Immature natural killer cell (primary cell): ENCODE measurements at places on chromosomes 1 and 21.
A peak's percentile ranks its signal among the peaks of the same experiment; 100 is the strongest.

DNA sequence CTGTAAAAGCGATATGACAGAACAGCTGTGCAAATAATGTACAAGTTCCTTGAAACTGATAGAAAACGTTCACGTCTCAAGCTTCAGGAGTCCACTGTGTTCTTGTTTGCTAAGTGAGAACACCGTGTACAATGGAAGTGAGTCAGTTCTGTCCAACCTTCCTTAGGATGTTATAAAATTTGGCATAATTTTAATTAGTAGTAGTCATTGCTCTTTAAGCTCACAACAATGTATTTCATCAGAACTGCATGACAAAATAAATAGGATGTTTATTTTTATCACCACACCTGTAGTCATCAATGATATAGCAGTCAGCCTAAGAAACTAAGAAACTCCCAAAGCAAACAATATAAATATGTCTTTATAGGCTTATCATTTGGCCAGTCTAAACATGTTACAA, 53.0 kb downstream of the RGS2 start:
- no peak for DNase-seq
- no peak overlapping the region for H3K27ac ChIP-seq
- peaks cover 2% of the 10 kb centered on the region for H3K27me3 ChIP-seq
- H3K4me3 ChIP-seq, result no peak overlapping the region
- H3K36me3 ChIP-seq, result no peaks in the 10 kb centered on the region

DNA sequence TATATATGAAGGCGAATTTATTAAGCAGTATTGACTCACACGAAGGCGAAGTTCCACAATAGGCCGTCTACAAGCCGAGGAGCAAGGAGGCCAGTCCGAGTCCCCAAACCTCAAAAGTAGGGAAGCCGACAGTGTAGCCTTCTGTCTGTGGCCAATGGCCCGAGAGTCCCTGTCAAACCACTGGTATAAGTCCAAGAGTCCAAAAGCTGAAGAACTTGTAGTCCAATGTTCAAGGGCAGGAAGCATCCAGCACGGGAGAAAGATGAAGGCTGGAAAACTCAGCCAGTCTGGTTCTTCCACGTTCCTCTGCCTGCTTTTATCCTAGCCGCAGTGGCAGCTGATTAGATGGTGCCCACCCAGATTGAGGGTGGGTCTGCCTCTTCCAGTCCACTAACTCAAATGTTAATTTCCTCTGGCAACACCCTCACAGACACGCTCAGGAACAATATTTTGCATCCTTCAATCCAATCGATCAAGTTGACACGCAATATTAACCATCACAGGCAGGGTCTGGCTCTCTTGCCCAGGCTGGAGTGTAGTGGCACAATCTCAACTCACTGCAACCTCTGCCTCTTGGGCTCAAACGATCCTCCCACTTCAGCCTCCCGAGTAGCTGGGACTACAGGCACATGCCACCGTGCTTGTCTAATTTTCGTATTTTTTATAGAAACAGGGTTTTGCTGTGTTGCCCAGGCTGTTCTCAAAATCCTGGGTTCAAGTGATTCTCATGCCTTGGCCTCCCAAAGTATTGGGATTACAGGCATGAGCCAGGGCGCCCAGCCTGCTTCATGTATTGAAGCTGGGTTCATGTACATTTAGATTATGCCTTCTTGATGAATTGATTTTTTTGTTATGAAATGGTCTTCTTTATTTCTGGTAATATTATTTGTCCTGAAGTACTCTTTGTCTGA, 85.3 kb downstream of the DHRS3 start:
- peaks cover 3% of the 10 kb centered on the region for H3K4me1 ChIP-seq
- H3K27me3 ChIP-seq, result no peaks in the 10 kb centered on the region
- no peak for DNase-seq
- peaks cover 16% of the 10 kb centered on the region for H3K36me3 ChIP-seq
- no peak overlapping the region for H3K27ac ChIP-seq
- H3K4me3 ChIP-seq, result no peak overlapping the region

DNA sequence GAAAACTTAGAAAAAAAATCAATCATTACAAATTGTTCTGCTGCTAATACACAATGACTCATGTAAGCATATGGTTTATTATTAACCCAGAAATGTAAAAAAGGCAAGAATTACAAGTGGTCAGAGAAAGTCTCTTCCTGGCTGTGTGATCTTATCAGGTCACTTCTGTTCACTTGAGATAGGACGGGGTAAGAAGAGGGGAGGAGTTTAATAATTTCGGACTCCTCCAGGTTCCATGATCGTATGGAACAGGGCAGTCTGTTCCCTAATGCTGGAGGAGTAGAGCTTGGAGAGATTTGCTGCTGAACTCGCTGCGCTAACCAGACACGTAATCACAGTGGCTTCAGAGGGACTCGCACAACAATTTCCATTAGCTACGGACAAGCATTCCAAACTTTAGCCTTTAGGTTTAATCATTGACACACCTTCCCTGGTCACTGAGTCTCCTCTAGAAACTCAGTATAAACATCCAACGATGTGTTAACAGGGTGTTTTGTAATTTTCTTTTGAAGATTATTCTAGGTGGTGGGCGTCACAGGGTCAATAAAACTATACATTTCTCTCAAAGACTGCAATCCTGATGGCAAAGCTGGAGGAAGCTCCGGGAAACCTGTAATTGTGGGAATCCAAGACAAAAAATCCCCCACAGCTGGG, 1.3 kb downstream of the CRYZ start:
- peaks cover 63% of the 10 kb centered on the region for H3K4me1 ChIP-seq
- H3K27me3 ChIP-seq, result peaks cover 10% of the 10 kb centered on the region
- peaks cover 9% of the 10 kb centered on the region for H3K36me3 ChIP-seq
- H3K27ac ChIP-seq, result peak overlapping the region; percentile 63
- H3K4me3 ChIP-seq, result peak overlapping the region; percentile 50
- DNase-seq, result no peak

GRCh38 chr1:189237008-189237407, 1240.7 kb downstream of the BRINP3 start:
- peaks cover 2% of the 10 kb centered on the region for H3K27me3 ChIP-seq
- no peaks in the 10 kb centered on the region for H3K4me1 ChIP-seq
- no peak overlapping the region for H3K4me3 ChIP-seq
- DNase-seq, result no peak
- H3K27ac ChIP-seq, result no peak overlapping the region

GRCh38 chr1:192809307-192810252, 741 bp downstream of the RGS2 start:
- H3K4me3 ChIP-seq, result peak overlapping the region; percentile 98
- DNase-seq, result peak; percentile 19
- no peaks in the 10 kb centered on the region for H3K36me3 ChIP-seq
- H3K27ac ChIP-seq, result peak overlapping the region; percentile 91
- peaks cover 30% of the 10 kb centered on the region for H3K4me1 ChIP-seq

- H3K4me1 ChIP-seq, result peaks cover 60% of the 10 kb centered on the region
- peaks cover 2% of the 10 kb centered on the region for H3K27me3 ChIP-seq
- peak overlapping the region; percentile 79 for H3K27ac ChIP-seq
- peaks cover 6% of the 10 kb centered on the region for H3K36me3 ChIP-seq
- no peak overlapping the region for H3K4me3 ChIP-seq
- no peak for DNase-seq
Observed at GRCh38 chr1:156777573-156777972, 10.2 kb downstream of the PRCC start.

DNA sequence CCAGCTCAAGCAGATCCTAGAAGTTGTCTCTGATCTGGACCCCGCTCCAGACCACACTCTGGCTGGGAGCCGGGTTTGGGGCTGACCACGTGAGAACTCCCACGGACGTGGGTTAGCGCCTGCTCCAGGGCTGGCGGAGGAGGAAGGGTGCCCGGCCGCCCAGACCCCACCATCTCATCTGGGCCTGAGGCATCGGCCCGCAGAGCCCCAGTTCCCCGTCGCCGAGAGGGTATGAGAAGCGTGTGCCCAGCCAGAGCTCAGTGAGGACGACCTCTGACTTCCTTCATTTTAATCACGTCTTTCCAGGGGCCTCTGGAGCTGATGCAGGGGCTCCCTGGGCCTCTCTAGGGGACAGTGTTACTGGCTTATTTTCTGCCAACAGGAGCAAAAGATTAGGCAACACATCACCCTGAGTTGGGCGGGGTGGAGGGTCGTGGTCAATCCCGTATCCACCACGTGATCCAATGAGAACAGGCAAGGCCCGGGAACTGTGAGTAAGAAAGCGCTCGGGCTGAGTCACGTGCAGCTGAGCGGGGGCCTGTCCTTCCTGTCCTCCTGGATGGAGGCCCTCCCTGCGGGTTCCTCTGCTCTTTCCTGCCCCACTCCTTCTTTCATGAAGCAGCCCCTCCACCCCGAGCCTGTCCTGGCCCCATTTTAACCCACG, 81.1 kb downstream of the SIK1 start:
- no peak for DNase-seq
- no peak overlapping the region for H3K4me3 ChIP-seq
- no peaks in the 10 kb centered on the region for H3K4me1 ChIP-seq

DNA sequence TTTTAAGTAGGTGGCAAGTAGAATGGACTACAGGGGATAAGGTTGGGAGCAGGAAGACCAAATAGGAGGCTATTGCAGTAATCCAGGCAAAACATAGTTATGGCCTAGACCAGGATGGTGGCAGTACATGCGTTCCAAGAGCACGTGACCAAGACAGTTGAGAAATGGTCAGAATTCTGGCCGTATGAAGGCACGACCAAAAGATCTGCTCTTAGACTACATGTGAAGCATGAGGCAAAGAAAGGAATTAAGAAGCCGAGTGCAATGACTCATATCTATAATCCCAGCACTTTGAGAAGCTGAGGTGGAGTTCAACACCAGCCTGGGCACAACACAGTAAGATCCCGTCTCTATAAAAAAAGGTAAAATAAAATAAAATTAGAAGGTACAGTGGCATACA, 71.3 kb downstream of the LUZP1 start:
- no peak for DNase-seq
- H3K36me3 ChIP-seq, result peaks cover 16% of the 10 kb centered on the region
- no peaks in the 10 kb centered on the region for H3K27me3 ChIP-seq
- no peak overlapping the region for H3K4me3 ChIP-seq

- DNase-seq, result no peak
- no peaks in the 10 kb centered on the region for H3K4me1 ChIP-seq
- no peaks in the 10 kb centered on the region for H3K36me3 ChIP-seq
- peaks cover 8% of the 10 kb centered on the region for H3K27me3 ChIP-seq
- H3K27ac ChIP-seq, result no peak overlapping the region
Observed at GRCh38 chr1:165129568-165130164, 226.8 kb downstream of the LMX1A start.

DNA sequence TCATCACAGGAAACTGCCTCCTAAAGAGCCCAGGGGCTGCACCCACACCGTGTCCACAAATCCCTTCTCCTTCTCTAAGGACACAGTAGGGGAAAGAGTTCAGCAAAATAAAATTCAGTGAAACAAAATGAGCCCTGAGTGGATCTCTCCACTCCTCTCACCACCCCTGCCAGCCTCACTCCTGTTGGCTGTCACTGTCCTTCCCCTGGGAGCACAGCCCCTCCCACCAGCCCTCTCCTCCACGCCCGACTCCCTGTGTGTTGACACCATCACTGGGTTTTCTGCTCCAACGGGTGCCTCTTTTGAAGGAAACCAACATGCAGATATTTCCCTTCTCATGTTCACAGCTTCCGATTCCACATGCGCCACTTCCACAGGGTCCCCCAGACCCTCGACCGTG, 356.2 kb downstream of the AJAP1 start:
- H3K4me3 ChIP-seq, result no peak overlapping the region
- no peak overlapping the region for H3K27ac ChIP-seq
- H3K27me3 ChIP-seq, result peaks cover 6% of the 10 kb centered on the region
- H3K4me1 ChIP-seq, result no peaks in the 10 kb centered on the region

DNA sequence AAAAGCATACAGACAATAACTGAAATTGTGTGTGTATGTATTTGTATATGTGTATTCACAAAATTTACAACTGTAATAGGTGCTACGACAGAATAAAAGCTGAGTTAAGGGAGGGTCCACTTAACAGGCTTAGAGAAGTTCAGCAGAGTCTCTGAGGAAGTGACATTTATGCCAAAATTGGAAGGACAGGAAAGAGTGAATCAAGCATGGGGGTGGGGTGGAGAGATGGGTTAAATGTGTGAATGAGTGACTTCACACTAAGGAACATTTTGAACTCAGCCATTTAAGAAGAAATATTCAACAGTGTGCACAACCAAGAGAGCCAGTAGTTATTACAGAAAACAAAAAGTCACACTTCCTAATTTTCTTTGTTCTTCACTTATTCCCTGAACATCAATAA, 53.8 kb upstream of the RGS1 start:
- H3K36me3 ChIP-seq, result no peaks in the 10 kb centered on the region
- peaks cover 5% of the 10 kb centered on the region for H3K27me3 ChIP-seq
- peaks cover 52% of the 10 kb centered on the region for H3K4me1 ChIP-seq
- peak; percentile 67 for DNase-seq
- H3K4me3 ChIP-seq, result peak overlapping the region; percentile 75
- peak overlapping the region; percentile 85 for H3K27ac ChIP-seq

DNA sequence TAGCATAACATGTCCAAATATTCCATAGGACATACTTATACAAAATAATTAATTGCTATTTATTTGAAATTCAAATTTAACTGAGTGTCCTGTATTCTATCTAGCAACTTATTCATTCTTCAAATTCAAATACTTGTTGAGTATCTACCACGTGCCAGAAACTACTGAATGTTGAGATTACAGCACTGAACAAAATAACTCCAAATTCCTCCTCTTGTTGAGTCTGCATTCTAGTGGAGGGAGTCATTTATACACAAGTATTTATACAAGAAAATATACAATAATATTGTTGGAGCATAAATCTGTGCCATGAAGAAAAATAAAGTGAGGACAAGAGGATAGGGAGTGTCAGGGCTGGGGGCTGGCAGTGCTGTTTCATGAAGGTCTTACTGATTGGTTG, 43.7 kb upstream of the CDC42BPA start:
- no peak overlapping the region for H3K4me3 ChIP-seq
- H3K36me3 ChIP-seq, result no peaks in the 10 kb centered on the region
- peaks cover 13% of the 10 kb centered on the region for H3K27me3 ChIP-seq
- DNase-seq, result no peak

DNA sequence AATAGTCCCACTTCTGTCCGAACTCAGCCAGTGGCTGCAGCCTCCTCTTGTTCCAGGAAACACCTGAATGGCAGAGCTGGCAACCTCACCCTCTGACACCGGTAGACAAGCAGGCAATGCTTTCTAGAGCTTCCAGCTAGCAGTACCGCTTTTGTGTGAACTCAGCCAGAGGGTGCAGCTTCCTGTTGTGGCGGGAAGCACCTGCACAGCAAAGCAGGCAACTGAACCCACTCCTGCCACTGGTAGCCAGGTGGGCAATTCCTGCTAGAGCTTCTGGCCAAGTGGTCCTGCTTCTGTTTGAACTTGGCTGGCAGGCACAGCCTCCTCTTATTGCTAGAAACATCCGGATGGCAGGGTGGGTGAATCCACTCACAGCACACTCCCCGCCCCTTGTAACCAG, 40.1 kb upstream of the TMPRSS15 start:
- DNase-seq, result no peak
- peaks cover 2% of the 10 kb centered on the region for H3K27me3 ChIP-seq
- no peaks in the 10 kb centered on the region for H3K36me3 ChIP-seq
- no peaks in the 10 kb centered on the region for H3K4me1 ChIP-seq
- H3K4me3 ChIP-seq, result no peak overlapping the region

DNA sequence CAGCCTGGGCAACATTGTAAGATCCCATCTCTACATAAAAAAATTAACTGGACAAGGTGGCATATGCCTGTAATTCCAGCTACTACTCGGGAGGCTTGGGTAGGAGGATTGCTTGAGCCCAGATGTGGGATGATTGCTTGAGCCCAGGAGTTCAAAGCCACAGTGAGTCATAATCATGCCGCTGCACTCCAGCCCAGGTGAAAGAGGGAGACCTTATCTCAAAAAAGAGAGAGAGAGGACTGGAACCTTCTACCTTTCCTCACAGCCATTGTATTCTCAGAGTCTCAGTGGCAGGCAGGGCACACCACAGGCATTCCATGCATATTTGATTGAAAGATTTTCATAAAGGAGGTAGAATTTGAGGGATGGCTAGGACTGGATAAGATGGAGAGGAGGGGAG, 78.4 kb downstream of the KIF14 start:
- H3K27me3 ChIP-seq, result peaks cover 11% of the 10 kb centered on the region
- H3K36me3 ChIP-seq, result no peaks in the 10 kb centered on the region
- no peak for DNase-seq
- no peak overlapping the region for H3K4me3 ChIP-seq
- no peaks in the 10 kb centered on the region for H3K4me1 ChIP-seq
